ENCODE measurements at places on chromosomes 1 and 21.

- no peak for DNase-seq
Measured at GRCh38 chr1:200619894-200620272, 668 bp downstream of the KIF14 start.

DNA sequence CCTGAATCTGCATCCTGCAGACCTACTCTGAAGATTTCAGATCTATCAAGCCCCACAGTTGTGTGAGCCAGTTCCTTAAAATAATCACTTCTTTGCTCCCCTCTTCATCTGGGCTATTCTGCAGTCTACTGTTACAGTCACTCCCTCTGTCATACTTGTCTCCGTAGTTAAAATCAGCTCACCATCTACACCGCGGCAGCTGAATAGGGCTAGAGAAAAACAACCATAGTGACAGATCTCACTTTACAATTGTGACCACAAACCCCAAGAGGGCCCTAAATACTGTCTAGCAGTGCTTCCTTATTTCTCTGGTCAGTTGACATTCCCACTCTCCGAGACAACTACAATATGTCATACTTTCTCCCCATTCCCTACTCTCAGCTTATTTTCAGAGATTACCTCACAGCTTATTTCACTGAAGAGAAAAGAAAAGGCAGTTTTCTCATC is 12.9 kb downstream of the DESI2 start:
- DNase-seq: no peak

DNA sequence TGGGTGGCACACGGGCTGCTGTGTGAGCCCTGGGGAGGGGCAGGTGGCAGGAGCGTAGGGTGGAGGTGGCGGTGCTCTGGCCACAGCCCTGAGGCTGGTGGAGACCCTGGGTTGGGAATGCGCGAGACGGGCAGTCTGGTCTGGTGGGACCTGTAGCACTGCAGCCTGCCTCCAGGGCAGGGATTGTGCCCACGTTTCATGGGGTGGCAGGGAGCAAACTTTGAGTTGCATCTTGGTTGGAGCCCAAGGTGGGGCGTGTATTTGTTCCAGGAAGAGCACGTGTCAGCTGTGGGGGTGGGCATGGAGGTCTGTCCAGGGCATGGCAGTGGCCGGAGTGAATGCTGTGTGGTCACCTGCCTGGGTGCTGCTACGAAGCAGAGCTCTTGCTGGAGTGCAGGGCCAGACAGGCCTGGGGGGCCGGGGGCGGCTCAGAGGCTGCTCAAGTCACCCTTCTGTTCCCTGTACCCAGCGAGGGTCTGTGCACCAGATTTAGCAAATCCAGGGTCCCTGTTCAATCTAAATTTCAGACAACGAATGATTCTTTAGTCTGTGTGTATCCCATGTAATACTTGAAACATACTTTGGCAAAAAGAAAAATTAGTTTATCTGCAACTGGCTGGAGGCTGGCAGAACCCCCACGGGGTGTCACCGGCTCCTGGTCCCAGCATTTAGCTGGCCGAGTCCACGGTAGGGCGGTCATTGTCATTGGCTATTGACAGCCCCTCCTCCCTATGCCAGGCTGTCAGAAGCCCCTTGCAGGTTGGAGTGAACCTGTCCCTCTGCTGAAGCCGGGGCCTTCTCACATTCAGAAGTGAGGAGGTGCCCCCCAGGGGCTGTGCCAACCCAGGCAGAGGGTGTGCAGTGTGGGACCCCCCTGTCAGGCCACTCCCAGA is 27.3 kb downstream of the KRTAP10-1 start:
- no peak for DNase-seq

DNA sequence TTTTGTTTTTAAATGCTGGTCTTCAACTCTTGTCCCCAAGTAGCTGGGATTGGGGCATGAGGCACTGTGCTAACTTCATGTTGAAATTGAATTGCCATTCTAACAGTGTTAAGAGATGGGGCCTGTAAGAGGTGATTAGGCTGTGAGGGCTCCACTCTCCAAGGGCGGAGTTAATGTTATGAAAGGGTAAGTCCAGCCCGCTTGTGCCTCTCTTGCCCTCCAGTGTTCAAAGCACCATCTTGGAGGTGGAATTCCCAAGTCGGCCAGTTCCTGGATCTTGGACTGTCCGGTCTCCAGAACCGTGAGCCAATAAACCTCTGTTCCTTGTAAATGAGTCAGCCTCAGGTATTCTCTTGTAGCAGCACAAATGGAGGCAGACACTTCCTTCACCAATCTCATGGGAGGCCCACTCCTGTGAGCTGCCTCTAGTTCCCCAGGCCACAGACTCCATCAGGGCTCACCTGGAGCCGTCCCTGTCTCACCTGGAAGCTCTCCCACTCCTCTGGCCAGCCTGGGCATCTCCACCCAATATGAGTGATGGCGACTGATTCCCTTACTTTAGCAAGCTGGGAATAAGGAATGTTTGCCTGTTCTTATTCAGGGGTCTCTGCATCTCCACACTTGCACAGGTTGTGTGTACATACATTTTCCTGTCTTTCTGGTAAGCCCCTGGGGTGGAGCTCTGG is 15.5 kb downstream of the IBA57 start:
- DNase-seq: no peak
